Parietal lobe (tissue), 2 donors: ENCODE measurements at places on chromosomes 3 and 15. TPM values are rescaled to one million over a fixed set of nuclear protein-coding genes. Genes with fewer than 3 reads are reported as not detected.

Gene CCDC9B
- total RNA-seq: 4.4 TPM

Gene DCLK3
- 10.3 TPM for total RNA-seq

Gene FAM174B
- total RNA-seq: 14.1 TPM

Gene GPR62
- total RNA-seq: 0.31 TPM

Gene COL6A5
- not detected for total RNA-seq

Gene SCAMP5
- 70.7 TPM for total RNA-seq

Gene SCN11A
- total RNA-seq: 0.63 TPM

Gene PGBD4
- total RNA-seq: 4.7 TPM

Gene SLC30A4
- total RNA-seq: 22.2 TPM

Gene BSN
- total RNA-seq: 23.5 TPM

Gene FETUB
- total RNA-seq: not detected

Gene RAD51
- total RNA-seq: 1.9 TPM

Gene MGLL
- 62.9 TPM for total RNA-seq

Gene KBTBD13
- total RNA-seq: not detected

Gene MEGF11
- total RNA-seq: 3.8 TPM

Gene SLC38A3
- total RNA-seq: 8.1 TPM

Gene TJP1
- total RNA-seq: 80.4 TPM

Gene DNASE1L3
- total RNA-seq: not detected

Gene PTH1R
- total RNA-seq: 1.6 TPM

Gene DOCK3
- total RNA-seq: 60.7 TPM

Gene ECE2
- 6.9 TPM for total RNA-seq

Gene NR2E3
- total RNA-seq: not detected

Gene PARP16
- 16.6 TPM for total RNA-seq

Gene C3orf70
- total RNA-seq: 26.3 TPM

Gene TMEM212
- not detected for total RNA-seq

Gene SYNPR
- 45.7 TPM for total RNA-seq

Gene PRR20G
- total RNA-seq: not detected

Gene SAMD7
- total RNA-seq: not detected

Gene ILDR1
- not detected for total RNA-seq

Gene ST3GAL6
- 25.7 TPM for total RNA-seq

Gene MUC20
- total RNA-seq: 10.0 TPM

Gene CLRN1
- not detected for total RNA-seq

Gene CAPN3
- total RNA-seq: 1.9 TPM

Gene FAM3D
- not detected for total RNA-seq
